EL (cell line): ENCODE measurements at places on chromosomes 3 and 15.
A peak's percentile ranks its signal among the peaks of the same experiment; 100 is the strongest.

- DNase-seq = no peak
Observed at GRCh38 chr3:58020783-58021071, 12.5 kb downstream of the FLNB start.

DNA sequence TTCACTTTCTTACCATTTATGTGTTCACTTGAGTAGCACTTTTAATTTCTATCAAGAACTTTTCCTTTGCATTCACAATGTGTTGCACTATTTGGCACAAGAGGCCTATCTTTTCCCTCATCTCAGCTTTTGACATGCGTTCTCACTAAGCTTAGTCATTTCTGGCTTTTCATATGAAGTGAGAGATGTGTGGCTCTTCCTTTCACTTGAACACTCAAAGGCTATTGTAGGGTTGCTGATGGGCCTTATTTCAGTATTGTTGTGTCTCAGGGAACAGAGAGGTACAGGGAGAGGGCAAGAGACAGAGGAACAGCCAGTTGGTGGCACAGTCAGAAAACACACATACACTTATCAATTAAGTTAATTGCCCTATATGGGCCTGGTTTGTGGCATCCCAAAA is 127.4 kb upstream of the MLF1 start:
- no peak for DNase-seq

GRCh38 chr15:50675535-50676144 is 11.0 kb downstream of the TRPM7 start:
- DNase-seq = peak; percentile 45

DNA sequence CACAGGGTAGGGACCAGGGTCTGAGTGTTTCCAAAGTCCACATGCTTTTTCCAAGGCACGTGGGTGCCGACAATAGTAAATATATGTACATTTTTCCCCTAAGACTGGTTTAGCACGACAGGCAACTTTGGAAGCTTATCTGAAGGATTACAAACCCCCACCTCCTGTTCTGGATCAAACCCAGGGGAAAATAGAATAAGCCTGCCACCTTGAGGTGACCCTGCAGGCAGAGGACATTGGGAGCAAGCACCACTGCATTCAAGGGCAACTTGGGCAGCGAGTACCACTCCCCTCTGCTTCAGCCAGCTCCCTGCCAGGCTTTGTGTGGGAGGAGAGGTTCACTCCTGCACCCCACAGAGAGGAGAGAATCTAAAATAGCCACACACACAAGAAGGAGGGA is 44.8 kb downstream of the KBTBD12 start:
- DNase-seq = peak; percentile 26

- no peak for DNase-seq
Observed at GRCh38 chr15:49306551-49306950, 116.5 kb upstream of the FGF7 start.

DNA sequence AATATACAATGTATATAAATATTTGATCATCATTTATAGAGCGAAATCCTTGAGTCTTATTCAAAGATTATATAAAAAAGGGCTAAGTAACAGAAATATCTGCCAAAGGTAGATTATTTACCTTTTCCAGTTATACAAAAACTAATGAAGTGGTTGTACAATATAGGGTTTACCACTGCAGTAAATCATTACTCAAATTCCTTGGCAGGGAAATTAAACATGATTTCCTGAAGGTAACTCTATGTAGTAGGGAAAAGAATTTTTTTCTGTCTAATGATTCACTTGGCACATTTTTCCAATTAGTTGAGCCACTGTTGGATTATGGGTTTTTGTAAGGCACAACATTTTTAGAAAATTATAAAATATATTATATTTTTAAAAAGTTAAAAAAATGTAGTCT is 129.6 kb downstream of the NR2F2 start:
- no peak for DNase-seq

- peak; percentile 27 for DNase-seq
Observed at GRCh38 chr15:77606142-77607034, 26.3 kb downstream of the LINGO1 start.

DNA sequence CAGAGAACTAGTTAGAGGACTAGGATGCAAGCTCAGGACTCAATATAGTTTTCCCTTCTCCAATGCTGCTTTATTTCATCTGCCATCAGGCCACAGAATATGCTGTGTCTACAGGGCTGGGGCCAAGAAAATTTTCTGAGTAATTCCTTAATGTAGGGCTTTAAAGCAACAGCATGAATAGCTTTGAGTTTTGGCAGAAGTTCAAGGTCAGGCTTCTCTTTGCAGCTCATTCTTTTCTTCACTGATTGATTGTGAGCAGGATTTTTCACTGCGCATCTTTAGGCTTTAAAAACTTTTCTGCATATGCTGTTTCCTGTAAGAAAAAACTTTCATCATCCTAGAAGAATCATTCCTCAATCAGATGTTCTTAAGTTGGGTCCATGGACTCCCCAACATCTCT is 4.6 kb downstream of the TMEM108 start:
- no peak for DNase-seq

DNA sequence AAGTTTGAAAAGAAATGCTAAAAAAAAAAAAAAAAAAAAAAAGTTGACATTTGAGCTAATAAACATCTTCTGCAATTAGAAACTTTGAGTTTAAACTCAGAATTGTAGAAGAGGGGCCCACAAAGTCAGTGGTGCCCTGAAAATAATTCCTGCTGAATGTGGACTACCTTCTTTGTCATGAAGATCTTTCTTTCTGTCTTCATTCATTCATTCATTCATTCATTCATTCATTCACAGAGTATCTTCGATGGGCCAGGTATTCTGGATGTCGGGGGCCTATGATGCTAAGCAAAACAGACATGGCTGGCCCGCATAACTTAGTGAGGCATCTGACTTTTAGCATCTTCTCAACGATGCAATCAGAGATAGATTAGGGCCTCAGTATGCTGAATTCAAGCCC is 24.6 kb downstream of the ETV5 start:
- no peak for DNase-seq

- DNase-seq = peak; percentile 54
Observed at GRCh38 chr15:43775411-43775965, 1.3 kb downstream of the ELL3 start.

GRCh38 chr3:128328546-128329458 is 137.9 kb downstream of the DNAJB8 start:
- DNase-seq = no peak

DNA sequence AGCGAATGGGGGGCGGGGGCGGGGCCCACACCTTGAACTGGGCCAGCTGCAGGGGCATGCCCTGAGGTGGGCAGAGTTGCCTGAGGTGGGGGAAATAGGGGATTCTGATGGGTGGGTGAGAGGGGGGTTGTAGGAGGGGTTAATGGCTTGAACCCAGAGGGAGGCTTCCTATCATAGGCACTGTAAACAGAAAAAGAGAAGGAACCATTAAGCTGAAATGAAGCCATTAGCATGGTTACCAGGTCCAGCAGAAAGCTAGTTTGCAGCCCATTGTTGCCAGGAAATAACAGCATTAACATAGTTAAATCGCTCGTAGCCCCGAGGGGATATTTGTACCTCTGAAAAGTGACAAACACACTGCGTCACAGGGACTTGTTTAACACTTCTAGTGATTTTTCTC is 29.0 kb downstream of the ETV5 start:
- DNase-seq = no peak
